Omental fat pad (tissue), 4 donors: ENCODE measurements at places on chromosomes 6 and 20. TPM values are rescaled to one million over a fixed set of nuclear protein-coding genes. Genes with fewer than 3 reads are reported as not detected.

Gene TTLL9
- total RNA-seq = 0.24 TPM

Gene FAM83D
- 0.93 TPM for total RNA-seq

Gene ACTL10
- 1.7 TPM for total RNA-seq

Gene MYT1
- total RNA-seq = not detected

Gene SYCP2L
- 0.47 TPM for total RNA-seq

Gene LY6G6C
- total RNA-seq = not detected

Gene NRN1
- total RNA-seq = 35.9 TPM

Gene SPEF1
- total RNA-seq = not detected

Gene BPIFB6
- total RNA-seq = not detected

Gene TAGAP
- 5.5 TPM for total RNA-seq

Gene CCN5
- 75.5 TPM for total RNA-seq

Gene PRL
- not detected for total RNA-seq
